Cerebellar nuclear complex (tissue), 1 donor: ENCODE measurements at places on chromosomes 16 and 17.

DNA sequence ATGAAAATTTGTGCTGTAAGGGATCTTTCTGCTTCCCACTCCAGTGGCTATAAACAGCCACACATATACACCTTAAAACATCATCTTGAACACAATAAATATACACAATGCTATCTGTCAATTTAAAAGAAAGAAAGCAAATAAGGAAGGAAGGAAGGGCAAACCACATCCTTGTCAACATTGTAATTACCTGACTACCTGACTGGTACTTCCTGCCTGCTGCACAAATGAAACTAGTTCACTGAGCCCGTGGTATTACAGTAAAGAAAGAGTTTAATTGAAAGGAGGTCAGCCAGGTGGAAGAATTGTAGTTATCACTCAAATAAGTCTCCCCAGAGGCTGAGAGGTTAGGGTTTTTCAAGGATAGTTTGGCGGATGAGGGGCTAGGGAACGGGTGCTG, 344.4 kb upstream of the ASIC2 start:
- no peak for DNase-seq

GRCh38 chr17:64411999-64412771, 21.5 kb upstream of the PECAM1 start:
- no peak for DNase-seq

DNA sequence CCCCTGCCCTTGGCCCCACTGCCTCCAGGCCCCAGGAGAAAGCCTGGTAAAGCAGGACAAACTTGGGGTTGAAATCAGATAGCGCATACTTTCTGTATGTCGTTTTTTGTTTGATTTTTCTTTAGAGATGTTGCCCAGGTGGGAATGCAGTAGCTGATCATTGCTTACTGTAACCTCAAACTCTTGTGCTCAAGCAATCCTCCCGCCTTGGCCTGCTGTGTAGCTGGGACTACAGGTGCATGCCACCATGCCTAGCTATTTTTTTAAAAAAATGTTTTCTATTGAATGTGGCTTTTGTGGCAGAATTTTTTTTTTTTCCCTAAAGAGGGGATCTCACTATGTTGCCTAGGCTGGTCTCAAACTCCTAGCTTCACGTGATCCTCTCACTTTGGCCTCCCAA, 11.1 kb upstream of the CCL5 start:
- no peak for DNase-seq

GRCh38 chr16:78773706-78774105, 674.3 kb downstream of the WWOX start:
- DNase-seq = no peak

DNA sequence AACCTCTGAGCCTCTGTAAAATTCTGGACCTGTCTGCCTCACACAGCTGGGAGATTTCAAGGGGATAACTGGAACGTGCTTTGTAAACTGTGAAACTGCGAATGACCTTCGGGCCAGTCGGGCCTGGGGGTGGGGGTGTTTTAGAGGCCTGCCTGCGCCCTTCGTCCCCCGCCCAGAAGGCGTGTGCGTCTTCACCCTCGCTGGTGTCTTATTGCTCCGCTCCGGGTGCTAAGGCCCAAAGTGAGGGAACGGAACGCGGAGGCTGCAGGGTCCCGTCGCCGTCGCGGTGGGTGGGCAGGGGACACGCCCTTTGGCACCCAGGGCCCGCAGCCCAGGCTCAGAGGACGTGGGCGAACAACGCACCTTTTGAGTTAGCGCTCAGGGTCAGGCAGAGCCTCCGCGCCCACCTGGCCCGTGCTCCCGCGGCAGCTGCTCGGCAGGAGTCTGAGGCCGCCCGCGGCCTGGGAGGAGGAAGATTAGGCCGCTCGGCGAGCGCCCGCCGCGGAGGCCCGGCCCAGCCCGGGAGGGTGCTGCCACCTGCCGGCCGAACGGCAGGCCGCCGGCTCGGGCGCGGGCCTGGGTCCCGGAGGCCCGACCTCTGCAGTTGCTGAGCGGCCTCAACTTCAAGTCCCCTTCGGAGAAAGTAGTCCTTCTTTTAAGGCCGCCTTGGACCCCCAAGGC, 29.7 kb downstream of the DCAKD start:
- no peak for DNase-seq

GRCh38 chr16:70508752-70509151, 14.6 kb downstream of the COG4 start:
- DNase-seq = no peak

DNA sequence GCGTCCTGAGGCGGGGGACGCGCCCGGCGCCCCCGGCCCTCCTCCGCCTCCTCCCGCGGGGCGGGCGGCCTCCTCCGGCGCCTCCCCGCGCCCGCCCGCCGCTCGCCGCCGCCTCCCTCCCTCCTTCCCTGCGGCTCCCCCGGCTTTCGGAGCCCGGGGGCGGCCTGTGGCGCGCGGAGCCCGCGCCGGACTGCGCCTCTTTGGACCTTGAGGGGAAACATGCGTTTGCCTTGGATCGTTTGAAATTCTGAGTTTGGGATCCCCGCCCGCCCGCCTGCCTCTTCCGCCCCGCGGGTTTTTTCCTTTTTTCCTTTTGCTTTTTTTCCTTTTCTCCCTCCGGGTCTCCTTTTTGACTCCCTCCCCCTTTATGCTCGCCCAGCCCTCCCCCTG, 390 bp downstream of the ZNRF1 start:
- no peak for DNase-seq

GRCh38 chr16:8935989-8936388, 27.7 kb downstream of the USP7 start:
- no peak for DNase-seq

- no peak for DNase-seq
These were observed 1.0 kb upstream of the SALL1 start for GRCh38 chr16:51151961-51152663.

DNA sequence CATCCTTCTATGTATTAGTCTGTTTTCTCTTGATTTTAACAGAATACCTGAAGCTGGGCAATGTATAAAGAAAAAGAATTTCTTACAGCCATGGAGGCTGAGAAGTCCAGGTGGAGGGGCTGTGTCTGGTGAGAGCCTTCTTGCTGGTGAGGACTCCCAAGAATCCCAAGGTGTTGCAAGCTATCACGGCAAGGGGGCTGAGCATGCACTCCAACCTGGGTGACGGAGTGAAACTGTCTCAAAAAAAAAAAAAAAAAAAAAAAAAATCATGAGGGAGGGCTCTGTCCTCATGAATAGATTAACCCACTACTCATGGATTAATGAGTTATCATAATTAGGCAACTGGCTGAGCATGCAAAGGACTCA, 19.4 kb downstream of the NQO1 start:
- no peak for DNase-seq

DNA sequence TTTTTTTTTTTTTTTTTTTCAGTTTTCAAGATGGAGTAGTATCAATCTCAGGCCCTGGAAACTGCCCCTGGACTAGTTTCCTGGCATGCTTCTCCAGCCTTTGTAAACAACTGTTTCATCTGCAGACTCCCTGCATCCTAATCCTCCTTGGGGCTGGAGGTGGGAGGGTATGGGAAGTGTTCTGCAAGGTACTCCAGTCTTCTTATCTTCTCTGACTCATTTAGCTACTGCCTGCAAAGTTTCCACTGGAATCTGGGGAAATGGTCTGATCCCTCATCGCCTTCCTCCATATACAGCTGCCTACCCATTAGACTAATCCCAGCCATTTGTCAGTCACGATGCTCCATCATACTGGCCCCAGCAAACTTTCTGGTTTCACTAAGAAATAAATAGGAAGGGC, 21.5 kb downstream of the COPZ2 start:
- no peak for DNase-seq

DNA sequence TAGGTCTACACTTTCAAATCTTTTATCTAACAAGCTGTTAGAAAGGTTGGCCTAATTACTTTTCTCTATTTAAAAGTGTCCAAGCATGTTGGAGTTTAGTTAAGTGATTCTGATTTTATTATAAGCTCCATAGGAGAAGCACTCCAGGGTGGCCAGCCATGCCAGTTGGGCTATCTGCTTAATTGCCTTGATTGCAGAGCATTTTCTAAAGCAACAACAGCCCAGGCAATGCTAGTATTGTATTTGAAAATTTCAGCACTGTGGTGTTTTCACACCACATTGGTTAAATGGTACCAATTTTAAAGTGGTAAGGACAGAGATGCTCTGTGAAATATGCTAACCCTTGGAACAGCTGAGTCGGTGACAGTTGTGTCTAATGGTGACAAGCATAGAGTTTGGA, 510.5 kb upstream of the CDH8 start:
- no peak for DNase-seq

- DNase-seq = no peak
These were observed 31.8 kb downstream of the PRMT7 start for GRCh38 chr16:68342620-68343019.

DNA sequence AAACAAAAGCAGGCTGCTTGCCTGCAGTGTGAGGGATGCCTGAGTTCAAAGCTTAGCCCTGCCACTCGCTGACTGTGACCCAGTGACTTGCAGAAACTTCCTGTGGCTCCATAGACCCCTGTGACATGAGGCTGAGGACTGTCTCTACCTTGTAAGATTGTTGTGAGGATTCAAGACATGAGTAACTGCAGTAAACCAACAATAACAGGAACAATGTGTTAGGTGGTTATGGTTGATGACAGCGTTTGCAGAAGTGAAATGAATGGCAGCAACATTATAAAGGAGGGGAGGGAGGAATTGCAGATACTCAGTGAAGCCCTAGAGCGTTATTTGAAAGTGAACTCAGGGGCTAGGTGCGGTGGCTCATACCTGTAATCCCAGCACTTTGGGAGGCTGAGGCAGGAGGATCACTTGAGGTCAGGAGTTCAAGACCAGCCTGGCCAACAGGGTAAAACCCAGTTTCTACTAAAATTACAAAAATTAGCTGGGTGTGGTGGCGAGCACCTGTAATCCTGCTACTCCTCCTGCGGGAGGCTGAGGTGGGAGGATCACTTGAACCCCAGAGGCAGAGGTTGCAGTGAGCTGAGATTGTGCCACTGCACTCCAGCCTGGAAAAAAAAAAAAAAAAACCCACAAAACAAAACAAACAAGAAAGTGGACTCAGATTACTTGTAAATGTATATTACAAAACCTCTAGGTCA, 33.5 kb upstream of the EMP2 start:
- no peak for DNase-seq

DNA sequence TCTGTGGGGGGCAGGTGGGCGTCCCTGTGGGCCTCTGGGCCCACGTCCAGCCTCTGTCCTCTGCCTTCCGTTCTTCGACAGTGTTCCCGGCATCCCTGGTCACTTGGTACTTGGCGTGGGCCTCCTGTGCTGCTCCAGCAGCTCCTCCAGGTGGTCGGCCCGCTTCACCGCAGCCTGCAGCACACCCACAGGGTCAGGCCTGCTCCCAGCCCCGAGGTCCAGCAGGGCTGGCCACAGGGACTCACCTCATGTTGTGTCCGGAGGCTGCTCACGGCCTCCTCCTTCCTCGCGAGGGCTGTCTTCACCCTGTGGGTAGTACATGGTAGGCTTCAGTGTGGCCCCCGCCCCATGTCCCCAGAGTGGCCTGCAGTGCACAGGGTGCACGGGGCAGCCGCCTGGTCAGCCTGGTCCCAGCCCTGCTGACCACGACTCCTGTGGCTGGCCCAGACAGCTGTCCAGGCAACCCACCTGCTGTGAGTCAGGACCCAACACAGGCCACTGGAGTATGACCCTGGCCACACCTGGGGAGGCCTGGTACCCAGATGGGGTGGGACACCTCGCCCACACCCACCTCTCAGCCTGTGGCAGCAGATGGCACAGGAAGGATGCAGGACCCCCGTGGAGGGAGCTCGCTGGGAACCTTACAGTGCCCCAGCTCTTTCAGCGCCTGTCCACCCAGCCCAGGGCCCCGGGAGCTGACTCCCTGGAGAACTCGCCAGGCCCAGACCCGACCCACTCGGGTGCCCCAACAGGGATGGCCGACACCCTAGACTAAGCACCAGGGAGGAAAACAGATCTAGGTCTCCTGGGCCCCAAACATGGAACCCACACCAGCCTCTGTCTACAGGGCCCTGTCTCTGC, 23.9 kb upstream of the AATK start:
- DNase-seq = no peak

GRCh38 chr17:82435103-82435502, 15.4 kb downstream of the CYBC1 start:
- no peak for DNase-seq

GRCh38 chr16:17106243-17106791, 364.4 kb downstream of the XYLT1 start:
- DNase-seq = no peak

- DNase-seq = no peak
These were observed 52.7 kb upstream of the LHX1 start for GRCh38 chr17:36884495-36885152.

- DNase-seq = no peak
These were observed 6.8 kb downstream of the KRT37 start for GRCh38 chr17:41417576-41418015.

GRCh38 chr17:77214743-77215142, 74.0 kb downstream of the SEC14L1 start:
- peak; percentile 46 for DNase-seq

GRCh38 chr16:70267516-70267915, 15.8 kb upstream of the EXOSC6 start:
- DNase-seq = no peak

- no peak for DNase-seq
These were observed 85.6 kb downstream of the MSI2 start for GRCh38 chr17:57341611-57342540.

DNA sequence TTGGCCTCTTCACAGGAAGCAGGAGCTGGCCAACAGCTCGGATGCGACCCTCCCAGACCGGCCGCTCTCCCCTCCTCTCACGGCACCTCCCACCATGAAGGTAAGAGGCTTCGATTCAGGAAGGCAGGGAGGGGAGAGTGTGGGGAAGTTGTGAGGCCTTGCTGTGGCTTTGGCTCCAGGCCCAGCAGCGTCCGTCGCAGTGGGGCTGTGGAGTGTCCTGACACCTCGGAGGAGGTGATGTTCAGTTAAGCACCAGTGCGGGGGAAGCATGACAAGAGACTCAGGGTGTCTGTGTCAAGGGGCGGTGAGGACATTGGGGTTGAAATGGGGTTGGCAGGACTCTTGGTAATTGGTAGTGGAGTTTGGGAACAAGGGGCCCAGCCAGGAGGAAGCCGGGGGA, 109.0 kb downstream of the RAP1GAP2 start:
- DNase-seq = no peak

- DNase-seq = no peak
These were observed 801 bp downstream of the CHAD start for GRCh38 chr17:50467855-50468303.

GRCh38 chr16:50254072-50254471, 12.3 kb upstream of the ADCY7 start:
- no peak for DNase-seq

DNA sequence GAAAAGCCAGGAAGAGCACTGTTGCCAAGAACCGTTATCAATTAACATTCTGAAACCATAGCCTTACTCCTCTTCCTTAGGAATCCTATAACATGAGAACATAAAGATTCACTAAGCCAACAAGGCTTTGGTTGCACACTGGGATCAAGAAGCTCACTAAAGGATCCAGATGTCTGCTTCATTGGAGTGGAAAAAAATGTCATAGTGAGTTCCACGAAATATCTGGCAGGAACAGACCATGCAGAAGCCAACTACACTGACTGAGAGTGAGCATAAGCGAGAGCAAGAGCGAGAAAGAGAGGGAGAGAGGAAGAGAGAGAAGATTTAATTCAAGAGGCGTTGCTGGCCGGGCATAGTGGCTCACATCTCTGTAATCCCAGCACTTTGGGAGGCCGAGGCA, 13.4 kb upstream of the MEIOC start:
- DNase-seq = no peak
